ENCODE measurements at places on chromosomes 4 and X.

DNA sequence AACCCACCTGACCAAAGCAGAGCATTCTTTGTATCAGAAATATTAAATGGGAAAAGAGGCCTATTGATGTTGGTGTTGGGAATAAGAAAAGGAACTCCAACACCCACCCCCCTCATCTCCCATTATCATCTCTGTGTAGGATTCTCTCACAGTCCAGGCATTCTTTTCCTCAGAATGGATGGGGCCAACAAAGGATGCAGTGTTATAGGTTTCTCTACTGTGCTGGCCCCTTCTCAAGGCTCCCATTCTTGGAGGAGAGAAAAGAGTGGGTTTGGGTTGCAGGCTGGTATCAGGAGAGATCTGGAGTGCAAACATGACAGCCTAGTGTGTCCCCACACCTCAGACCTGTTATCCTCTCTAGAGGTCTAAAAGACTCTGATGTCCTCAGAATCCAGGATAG, 59.6 kb downstream of the UGT8 start:
- no peak for DNase-seq

DNA sequence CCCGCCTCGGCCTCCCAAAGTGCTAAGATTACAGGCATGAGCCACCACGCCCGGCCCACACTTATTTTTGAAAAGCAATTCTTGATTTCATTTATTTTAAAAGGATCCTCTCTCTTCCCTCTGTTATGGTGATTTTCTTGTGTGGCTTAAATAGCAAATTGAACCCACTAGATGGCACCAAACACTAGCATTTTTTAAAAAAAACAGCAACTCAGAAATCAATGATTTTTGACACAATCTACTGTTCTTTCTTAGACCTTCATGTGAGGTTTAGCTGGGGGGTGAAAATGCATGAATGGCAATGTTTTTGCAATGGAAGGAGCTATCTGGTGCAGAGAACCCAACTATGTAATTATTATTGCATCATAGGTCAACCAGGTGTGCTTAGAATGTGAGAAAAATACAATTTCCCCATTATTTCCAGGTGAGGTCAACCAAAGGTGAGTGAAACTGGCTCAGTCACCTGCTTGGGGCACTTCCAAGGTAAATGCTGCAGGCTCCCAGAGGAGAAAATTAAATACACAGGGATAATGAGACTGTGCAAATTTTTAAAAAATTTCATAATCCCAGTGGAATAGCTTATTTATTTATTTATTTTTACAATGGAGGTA, 226.7 kb upstream of the PRKX start:
- no peak for DNase-seq

GRCh38 chrX:84155938-84156337, 32.1 kb downstream of the RPS6KA6 start:
- DNase-seq = no peak

GRCh38 chr4:11053601-11054220, 369.1 kb upstream of the CLNK start:
- DNase-seq = no peak

GRCh38 chrX:46184749-46185148, 360.5 kb downstream of the ZNF674 start:
- no peak for DNase-seq

GRCh38 chr4:110515676-110516075, 39.7 kb downstream of the ENPEP start:
- no peak for DNase-seq

GRCh38 chrX:67044029-67044653, 405.3 kb upstream of the EDA2R start:
- no peak for DNase-seq

GRCh38 chr4:65798498-65799127, 128.3 kb upstream of the EPHA5 start:
- DNase-seq = no peak

- no peak for DNase-seq
These were observed 17.8 kb downstream of the AMER1 start for GRCh38 chrX:64187762-64188150.

- DNase-seq = no peak
These were observed 999.4 kb downstream of the GLUD2 start for GRCh38 chrX:122046815-122047214.

DNA sequence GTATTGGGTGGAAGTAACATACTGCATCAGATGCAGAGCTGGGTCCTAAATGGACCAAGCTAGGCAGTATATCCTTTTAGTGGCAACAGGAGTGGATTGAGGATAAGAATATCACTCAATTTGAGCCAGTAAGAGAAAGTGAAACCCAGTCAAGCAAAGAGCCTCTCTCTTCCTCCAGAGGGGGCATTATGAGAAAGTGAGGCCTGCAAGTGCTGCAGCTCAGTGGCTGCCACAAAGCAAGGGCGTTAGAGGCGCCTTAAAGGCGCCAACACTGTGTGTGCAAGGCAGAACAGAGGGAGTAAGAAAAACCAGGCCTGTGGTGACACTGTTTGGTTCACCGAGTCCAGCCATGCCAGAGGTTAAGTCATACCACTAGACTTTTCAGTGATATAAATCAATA, 17.5 kb downstream of the STX18 start:
- DNase-seq = no peak

- no peak for DNase-seq
These were observed 283.9 kb downstream of the NKX6-1 start for GRCh38 chr4:84215217-84215616.

DNA sequence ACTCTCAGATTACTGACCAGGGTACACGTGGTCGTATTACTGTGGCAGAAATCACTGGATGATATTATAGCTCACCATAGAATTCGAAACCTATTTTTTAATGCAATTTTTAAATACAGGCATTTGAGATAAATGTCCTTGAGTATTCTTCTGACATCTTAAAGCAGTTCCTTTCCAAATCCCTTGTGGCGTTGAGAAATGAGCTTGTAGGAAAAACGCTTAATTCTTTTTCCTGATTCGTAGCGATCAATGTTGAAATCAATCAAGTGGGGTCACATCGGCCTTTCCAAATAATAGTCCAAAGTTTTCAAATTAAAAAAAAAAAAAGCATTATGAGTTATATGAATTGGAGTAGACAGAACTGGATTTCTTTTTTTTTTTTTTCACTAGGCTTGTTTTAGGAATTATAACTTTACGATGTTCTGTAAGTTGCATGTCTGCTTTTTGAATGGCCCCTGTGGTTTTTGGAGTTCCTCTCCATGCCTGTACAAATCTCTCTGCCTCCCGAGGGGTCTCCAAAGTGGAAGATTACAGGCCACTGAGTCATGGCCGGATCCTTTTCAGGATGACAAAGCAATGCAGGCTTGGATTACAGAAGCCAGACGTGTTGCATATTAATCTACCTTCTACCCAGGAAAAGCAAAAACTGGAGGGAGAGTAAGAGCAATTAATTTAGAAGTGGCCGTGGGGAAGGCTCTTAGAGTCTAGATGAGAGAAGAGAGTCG, 226.1 kb downstream of the SHOX start:
- DNase-seq = no peak

- peak; percentile 62 for DNase-seq
These were observed 373.0 kb upstream of the RASGEF1B start for GRCh38 chr4:81844717-81845116.

- DNase-seq = no peak
These were observed 2.4 kb upstream of the FAM50A start for GRCh38 chrX:154441564-154441963.

GRCh38 chr4:42396361-42396751, 932 bp upstream of the SHISA3 start:
- no peak for DNase-seq

DNA sequence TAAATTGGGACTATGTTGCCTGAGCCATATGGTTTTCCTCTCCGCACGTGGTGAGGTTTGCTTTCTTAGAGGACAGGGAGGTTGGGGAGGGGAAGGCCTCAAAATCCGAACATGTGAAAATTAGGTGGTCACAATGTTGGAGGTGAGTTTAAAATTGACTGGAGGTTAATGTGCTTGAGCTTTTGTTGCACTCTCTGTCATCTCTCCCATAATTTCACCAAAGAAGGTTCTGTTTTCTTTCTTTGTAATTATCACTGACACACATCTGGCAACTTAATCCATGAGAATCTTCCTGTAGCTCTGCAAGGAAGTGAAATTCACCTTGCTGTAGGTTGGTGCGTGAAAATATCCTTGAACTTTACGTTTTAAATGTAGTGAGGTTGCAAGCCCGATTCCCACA, 225.5 kb downstream of the PDGFC start:
- DNase-seq = no peak

- no peak for DNase-seq
These were observed 87.5 kb downstream of the PPP3CA start for GRCh38 chr4:101259876-101260275.

- no peak for DNase-seq
These were observed 162.9 kb upstream of the DIPK2B start for GRCh38 chrX:45363596-45363995.

DNA sequence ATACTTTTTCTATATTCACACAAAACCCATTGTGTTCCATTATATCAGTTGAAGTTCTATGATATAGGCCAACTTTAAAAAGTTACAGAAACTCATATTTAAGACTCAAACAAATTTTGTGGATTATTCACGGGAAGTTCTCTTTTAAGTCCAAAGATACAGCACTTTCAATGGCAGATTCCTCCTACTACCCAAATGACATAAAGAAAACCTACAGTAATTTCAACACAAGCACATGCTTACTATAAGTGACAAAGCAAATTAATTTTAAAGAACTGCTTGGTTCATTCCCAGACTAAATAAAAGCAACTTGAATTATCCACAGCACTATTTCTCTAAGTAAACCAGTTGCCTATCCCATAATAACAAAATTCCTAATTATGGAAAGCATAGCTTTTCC, 4.1 kb downstream of the PPA2 start:
- DNase-seq = no peak

DNA sequence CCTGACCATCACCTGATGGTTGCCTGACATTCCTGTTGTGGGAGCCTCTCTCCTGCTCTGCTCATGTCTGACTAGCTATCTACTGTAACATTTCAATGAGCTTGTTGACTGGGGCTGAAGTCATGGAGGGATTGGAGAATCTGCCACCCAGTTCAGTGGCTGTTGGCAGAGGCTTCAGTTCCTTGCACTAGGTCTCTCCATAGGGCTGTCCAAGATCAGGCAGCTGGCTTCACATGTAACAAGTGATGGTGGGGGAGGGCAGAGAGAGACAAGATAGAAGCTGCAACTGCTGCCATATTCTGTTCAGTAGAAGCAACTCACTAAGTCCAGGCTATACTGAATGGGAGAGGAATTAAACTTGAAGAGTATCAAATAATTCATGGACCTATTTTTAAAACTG, 14.1 kb upstream of the CCNI start:
- DNase-seq = no peak

DNA sequence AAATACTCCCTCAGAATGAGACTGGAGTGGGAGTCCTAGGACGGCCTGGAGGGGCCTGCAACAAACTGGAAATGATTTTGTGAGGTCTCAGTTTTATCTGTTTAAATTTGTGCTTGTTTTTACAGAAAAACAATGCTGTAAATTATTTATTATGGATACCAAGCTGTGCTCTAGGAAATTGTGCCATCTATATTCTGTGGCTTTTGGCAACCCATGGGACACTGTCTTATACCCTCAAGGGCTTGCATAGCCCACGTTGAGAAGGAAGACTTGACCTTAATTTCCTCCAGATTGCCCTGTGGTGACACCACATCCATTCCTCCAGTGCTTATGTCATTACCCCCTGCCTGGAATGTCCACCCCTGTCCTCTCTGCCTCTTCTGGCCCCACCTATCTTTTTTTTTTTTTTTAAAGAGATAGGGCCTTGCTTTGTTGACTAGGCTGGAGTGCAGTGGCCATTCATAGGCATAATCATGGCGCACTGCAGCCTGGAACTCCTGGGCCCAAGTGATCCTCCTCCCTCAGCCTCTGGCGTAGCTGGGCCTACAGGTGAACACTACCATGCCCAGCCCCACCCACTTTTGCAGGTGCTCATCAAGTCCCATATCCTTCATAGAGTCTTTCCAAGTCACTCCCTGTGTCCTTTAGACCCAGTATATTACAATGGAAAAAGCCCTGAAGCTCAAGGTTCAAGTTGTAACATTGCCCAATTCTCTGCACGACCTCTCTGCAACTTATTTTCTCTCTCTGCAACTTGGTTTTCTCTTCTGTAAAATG, 77.4 kb downstream of the HPRT1 start:
- no peak for DNase-seq

GRCh38 chr4:165725352-165725751, 147.7 kb upstream of the TLL1 start:
- DNase-seq = no peak

- no peak for DNase-seq
These were observed 1607.4 kb downstream of the C4orf33 start for GRCh38 chr4:130703211-130703935.

DNA sequence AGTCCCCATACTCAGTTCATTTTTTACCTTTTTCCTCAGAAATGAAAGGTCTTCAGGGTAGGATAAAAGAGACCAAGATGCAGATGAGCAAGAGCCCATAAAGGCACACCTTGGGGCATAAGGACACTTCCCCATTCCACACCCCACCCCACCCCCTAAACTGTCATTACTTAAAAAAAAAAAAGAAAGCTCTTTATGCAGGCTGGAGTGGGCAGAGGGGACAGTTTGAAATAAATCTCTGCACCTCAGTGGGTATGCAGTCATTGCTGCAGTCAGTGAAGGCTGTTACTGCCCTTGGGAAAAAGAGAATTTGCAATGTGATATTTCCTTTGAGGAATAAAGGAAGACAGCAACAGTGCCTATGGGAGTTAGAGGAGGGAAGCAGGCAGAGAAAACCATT, 137.5 kb downstream of the ANK2 start:
- no peak for DNase-seq

DNA sequence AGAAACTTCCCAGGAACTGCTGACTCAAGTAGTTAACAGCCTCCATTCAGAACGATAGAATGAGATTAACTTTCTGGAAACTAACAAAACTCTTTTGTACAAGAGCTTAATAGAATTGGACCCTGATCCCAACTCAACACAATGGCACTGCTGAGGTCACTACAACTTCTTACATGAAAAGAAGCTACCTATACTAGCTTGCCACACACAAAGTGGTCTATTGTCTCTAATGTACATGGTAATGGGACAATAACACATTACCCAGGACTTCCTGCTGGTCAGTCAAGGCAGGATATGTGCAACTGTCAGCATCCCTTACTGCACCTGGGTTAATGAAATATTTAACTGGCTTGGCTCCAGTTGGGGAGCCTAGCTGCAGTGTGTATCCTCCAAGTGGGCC, 56.2 kb downstream of the BRCC3 start:
- DNase-seq = no peak

- DNase-seq = no peak
These were observed 29.3 kb downstream of the SH3RF1 start for GRCh38 chr4:169241464-169241863.

DNA sequence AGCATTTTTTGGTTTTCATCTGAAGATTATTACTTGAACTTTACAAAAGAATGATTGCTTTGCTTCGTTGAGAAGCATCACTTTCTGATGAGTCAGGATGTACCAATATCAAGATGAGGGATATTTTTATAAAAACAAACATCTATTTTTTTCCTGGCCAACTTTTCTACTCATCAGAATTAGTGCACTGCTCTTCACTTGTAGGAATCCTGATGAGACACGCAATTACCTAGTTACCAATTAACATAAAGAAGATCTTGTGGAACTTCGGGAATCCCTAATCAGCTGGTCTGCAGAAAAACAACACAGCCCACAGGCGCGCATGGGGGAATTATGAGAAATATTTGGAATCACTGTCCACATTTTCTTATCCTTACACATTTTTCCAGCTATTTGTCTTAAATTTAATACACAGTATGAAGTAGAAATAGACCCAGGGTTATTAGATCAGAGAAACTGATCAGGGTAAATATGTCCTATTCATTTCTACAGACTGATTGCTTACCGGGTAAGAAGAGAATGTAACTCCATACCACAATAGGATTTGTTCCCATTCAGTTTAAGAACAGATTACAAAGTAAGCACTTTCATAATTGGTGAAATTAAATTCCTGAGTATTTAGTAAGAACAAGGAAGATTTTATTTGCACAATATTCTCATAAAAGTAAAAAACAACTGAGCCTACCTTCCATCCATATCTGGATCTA, 50.9 kb downstream of the MFAP3L start:
- DNase-seq = peak; percentile 63
